CD4-positive, alpha-beta T cell treated with Interleukin-4 for 1 hour (primary cell): ENCODE measurements at places on chromosomes 6 and 20.

DNA sequence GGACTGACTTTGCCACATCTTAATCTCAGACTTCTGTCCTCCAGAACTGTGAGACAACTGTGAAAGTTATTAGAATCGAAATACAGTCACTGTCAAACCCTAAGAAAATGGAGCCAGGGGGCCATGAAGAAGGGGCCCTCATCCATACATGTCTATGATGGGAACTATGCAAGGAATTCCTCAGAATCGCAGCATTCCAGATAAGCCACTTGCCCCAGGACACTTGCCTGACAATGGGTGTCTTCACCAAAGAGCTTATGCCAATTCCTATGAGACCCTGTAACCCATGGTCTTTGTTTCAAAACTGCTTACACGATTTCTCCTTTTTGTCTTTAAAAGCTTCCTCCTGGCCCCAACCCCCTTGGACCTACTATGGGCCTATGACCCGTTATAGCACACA lies 90.4 kb upstream of the FOXP4 start:
- DNase-seq: no peak

DNA sequence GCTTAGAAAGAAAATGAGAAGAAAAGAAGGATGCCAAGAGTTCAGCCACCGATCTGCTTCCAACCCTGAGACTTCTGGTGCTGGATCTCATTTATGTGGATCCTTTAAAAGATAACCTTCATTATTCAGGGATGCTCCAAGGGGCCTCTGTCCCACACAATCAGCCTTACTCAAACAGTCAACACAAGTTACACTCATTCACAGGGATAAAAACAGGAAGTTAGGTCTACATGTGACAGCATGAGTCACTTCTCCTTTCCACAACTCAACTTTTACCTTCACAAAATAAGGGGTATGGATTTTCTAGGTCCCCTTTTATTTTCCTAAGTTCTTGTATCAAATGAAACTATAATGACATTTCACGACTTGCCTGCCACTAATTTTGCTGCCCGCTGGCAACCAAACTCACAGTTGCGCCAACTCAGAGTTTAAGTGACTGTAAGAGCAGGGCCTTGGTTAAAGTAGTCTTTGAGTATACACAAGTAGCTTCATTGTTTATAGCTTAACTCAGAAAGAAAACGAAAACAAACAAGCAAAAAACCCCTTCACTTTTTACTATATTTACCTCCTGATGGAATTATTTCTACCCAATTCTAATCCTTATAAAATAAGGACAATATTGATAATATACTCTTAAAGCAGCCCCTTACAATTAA lies 278.8 kb upstream of the RUNX2 start:
- no peak for DNase-seq

DNA sequence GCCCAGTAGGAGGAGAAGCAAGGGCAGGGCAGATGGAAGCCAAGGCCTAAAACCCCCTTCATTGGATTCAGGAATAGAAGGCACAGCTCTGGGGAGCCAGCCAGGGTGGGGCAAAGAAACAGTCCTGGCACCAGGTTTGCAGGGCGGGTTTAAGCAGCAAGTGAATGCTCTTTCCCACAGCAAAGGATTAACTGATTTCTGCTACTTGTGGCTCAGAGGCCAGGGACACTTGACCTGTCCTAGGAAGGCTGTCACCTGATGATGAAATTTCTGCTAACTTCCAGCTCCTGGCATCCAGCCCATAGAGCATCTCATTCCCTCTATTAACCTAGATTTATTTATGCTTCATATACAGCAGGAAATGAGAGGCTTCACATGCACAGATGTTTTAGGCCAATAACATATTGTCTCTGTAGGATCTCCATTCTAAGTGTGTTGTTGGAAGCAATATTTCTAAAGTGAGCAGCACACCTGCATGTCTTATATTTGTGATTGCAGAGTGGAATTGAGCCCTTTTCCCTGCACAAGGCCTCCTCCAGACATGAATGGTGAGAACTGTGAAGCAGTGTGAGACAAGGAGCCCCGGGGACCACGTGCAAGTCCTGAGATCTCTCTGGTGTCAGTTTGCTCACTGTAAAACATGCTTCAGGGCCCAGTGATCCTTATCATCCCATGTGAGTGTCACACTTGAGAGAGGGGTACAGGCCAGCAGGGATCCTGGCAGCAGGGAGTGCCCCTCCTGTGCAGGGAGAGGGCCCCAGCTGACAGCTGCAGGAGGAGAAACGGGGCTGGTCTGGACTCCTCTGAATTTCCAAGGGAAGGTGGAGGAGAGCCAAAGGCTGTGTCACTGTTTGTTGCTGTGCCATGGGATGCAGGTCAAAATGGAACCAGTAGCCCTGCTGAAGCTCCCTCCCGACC lies 41.1 kb upstream of the CST5 start:
- no peak for DNase-seq

DNA sequence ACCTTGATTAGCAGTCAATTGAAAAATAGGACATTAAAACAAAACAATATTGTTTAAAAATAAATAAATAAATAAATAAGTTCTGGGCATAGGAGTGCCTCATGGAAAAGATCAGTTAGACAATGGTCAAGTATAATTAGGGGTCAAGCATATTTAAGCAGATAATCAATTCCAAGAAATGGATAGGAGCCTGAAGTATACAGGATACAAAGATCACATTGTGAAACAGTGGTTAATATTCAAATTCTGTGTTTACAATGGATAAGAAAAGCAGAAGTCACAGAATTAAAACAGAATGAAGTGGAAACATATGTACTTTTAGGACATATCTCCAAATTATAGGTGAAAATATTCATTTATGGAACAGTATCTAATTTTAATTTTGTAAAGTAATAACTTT lies 1028.6 kb upstream of the CITED2 start:
- DNase-seq: no peak

GRCh38 chr6:43924222-43924702 lies 154.3 kb downstream of the VEGFA start:
- peak; percentile 57 for DNase-seq

DNA sequence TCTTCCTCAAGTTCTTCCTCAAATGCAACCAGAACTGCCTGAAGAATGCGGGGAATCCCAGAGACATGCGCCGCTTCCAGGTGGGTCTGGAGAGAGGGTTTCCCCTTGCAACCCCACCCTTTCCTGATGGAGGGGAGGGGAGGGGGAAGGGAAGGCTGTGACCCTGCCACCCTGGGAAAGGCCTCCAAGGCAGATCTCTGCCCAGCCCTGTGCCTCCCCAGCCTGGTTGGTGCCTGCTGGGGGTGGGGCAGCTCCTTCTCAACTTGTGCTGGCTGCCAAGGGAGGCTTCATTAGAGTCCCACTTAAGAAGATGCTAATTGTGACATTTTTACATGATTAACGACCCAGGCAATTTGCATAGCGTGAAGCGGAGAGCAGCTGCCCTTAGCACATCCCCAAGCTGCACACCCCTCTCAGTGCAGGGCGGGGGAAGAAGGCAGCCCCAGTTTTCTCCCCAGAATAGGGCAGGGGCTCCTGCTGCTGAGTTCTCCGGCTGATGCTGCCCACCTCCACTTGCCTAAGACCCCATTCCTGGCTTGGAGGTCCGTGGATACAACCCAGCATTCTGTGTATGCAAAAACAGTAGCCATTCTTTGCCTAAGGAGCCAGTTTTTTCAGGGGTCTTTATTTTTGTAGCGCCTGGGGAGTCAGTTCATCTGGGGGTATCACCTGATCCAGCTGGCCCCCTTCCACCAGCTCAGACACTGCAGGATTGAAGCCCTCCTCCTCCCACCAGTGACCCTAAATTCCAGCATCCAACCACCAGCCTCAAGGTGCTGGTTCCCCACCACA lies 51.7 kb downstream of the CPXM1 start:
- no peak for DNase-seq

- no peak for DNase-seq
Measured at GRCh38 chr6:91412532-91412931, 825.7 kb upstream of the MAP3K7 start.

- no peak for DNase-seq
Measured at GRCh38 chr6:98384801-98385200, 449.6 kb upstream of the POU3F2 start.

DNA sequence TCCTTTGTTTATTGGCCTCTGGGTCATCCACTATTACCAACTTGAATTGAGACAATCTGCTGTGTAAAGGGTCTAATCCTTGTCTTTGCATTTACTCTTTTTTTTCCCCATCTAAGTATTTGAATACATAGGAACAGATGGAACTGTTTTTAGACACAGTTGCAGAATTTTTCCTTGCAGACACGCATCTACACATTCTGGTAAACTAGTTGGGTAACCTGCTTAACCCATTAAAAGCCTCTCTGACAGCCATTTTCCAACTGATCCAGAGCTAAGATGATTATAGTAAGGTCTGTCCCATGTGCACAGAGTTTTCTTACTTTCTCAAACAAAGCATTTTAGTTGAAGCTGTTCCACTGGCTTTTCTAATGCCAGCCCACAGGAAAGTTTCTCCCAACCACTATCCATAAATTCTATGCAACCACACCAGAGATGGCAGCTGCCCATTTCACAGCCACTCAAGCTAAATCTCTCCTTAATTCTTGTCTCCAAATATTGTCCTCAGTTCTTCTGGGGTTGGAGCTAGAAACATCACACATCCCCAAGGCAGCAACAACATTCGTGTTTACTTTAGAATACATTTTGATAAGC lies 492.1 kb downstream of the MAFB start:
- no peak for DNase-seq

DNA sequence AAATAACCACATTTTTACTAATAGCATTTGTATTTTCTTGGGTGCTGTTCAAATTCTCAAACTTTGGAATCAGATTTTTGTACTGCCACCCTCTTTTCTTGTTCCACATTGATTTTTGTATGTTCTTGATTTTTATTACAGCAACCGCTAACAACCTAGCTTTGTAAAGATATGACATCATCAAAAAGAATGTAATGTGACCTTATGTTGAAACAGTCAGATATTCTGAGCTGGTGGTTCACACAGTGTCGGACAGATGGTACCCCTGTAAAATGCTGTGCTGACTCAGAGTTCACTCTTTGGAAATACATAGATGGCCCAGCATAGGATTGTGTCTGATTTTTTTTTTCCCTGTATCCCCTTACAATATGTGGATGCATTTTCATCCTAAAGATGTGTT lies 118.9 kb downstream of the QKI start:
- no peak for DNase-seq

- no peak for DNase-seq
Measured at GRCh38 chr20:9551808-9552550, 37.6 kb downstream of the LAMP5 start.

DNA sequence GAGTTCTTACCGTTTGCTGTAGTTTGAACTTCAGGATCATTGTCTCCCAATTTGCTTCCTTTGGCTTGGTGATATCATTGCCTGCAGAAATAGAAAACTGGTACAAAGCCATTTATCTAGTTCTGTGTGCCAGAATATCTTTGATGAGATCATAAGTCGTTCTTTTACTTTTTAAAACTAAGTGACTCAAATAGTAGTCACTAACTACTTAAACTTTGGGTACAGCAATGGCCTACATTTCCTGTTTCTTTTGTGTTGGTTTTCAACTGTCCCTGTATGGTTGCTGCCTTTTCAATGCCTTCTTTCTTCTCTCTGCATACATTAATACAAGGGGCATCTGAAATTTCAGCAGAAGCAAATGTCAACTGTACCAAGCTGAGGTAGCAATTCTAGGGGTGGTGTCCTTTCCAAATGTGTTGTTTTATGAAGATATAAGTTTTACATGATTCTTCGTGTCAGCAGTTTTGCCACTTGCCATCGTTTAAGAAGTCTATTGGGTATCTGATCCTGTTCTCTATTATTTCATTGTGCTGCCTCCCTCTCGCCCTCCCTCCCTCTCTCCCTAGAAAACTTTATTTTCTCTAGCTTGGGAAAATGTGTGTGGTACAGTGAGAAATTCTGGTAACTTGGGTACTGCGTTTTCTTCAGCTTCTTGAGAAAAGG lies 238.5 kb downstream of the FARS2 start:
- no peak for DNase-seq

DNA sequence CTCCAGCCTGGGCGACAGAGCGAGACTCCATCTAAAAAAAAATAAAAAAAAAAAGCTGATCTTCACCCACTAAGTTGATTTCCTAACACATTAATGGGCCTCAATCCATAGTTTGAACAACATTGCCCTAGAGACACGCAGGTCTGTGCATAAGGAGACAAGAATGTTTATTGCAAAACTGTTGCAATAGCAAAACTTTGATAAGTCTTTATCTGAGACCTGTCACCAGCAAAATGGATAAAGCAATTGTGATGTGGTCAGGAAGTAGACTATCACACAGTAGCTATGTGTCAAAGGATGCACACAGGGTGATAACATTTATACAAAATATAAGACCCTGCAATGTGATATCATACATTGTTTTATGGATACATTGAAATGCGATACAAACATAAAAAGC lies 4.2 kb upstream of the ITPR3 start:
- DNase-seq: no peak

GRCh38 chr20:58523072-58523970 lies 8.1 kb upstream of the APCDD1L start:
- no peak for DNase-seq

GRCh38 chr6:138246650-138247440 lies 28.6 kb upstream of the PBOV1 start:
- no peak for DNase-seq

DNA sequence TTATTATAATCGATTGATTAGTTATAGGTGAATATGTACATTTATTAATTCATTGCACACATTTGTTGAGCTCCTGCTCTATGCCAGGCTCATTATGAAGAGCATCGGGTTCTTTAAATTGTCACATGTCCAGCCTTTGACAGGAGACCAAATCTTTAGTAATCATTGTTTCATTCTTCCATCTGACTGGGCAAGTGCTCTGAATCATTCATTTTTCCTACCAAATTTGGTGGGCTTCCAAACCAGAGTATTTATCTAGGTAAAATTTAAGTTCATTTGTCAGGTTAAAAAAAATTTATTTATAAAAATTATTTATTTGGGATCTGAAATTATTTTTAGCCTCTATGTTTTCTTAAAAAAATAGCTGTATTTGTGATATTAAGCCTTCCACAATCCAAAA lies 404.9 kb upstream of the MMS22L start:
- DNase-seq: no peak

- DNase-seq: no peak
Measured at GRCh38 chr6:1724616-1725015, 114.9 kb downstream of the FOXC1 start.
